Naive B cell (primary cell): ENCODE measurements at places on chromosomes 5 and 9.

DNA sequence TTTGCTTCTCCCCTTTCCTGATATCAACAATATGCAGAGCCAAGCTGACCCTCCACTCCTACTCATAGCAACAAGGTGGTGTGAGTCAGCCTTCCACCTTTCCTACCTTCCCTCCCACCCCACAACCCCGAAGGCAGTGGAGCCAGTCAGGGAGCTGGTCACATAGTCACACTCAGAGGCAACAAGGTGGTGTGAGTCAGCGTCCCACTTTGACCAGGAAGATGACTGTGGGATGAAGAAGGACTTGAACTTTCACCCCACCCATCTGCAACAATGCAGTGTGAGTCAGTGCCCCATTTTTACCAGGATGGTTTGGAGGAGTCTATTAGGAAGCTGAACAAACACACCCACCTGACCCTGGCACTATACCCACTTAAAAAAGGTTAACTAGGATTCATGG is 30.1 kb upstream of the ZNF782 start:
- H3K4me3 ChIP-seq: no peak overlapping the region
- no peak for DNase-seq
- H3K4me1 ChIP-seq: peaks cover 7% of the 10 kb centered on the region
- H3K27me3 ChIP-seq: no peaks in the 10 kb centered on the region
- H3K27ac ChIP-seq: no peak overlapping the region

GRCh38 chr9:130227833-130228232 is 37.7 kb upstream of the HMCN2 start:
- peaks cover 1% of the 10 kb centered on the region for H3K27me3 ChIP-seq
- H3K36me3 ChIP-seq: no peaks in the 10 kb centered on the region
- no peak overlapping the region for H3K27ac ChIP-seq
- no peak overlapping the region for H3K4me3 ChIP-seq
- no peaks in the 10 kb centered on the region for H3K4me1 ChIP-seq

- no peaks in the 10 kb centered on the region for H3K27me3 ChIP-seq
- no peaks in the 10 kb centered on the region for H3K36me3 ChIP-seq
- H3K27ac ChIP-seq: no peak overlapping the region
- DNase-seq: no peak
- H3K4me1 ChIP-seq: no peaks in the 10 kb centered on the region
- H3K4me3 ChIP-seq: no peak overlapping the region
Observed at GRCh38 chr5:8230868-8231267, 361.9 kb downstream of the MTRR start.

GRCh38 chr5:100950985-100951384 is 47.9 kb upstream of the ST8SIA4 start:
- H3K27ac ChIP-seq: no peak overlapping the region
- DNase-seq: no peak
- H3K36me3 ChIP-seq: peaks cover 6% of the 10 kb centered on the region
- no peaks in the 10 kb centered on the region for H3K4me1 ChIP-seq
- no peaks in the 10 kb centered on the region for H3K27me3 ChIP-seq

DNA sequence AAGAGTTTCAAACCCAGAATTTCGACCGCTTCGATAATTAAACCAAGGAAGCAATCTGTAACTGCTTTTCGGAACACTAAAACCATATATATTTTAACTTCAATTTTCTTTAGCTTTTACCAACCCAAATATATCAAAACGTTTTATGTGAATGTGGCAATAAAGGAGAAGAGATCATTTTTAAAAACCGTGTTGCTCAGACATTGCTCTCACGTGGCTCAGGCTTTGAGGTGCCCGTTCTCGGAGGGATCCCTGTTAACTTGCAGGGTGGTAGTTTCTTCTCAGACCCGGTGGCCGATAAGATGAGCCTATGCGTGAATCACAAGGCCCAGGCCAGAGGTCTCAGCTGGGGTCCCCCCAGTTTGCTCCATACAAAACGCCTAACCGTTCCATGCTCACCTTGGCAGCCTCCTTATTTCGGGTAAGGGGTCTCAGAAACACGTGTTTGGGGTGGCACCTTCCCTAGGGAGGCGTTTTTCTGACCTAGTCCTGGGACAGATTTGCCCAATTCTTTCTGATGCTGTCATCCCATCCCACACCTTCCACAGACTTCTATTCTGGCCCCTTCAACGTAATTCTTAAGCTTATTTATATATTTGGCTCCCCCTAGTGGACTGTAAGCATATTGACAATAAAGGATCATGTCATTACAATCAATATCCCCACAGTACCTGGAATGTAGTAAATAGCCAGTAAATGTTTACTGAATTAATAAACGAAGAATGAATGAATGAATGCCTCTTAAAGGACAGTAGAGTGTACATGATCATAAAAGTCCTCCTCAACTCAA is 48.1 kb downstream of the THBS4 start:
- no peaks in the 10 kb centered on the region for H3K36me3 ChIP-seq
- H3K4me1 ChIP-seq: peaks cover 4% of the 10 kb centered on the region
- H3K27me3 ChIP-seq: no peaks in the 10 kb centered on the region

DNA sequence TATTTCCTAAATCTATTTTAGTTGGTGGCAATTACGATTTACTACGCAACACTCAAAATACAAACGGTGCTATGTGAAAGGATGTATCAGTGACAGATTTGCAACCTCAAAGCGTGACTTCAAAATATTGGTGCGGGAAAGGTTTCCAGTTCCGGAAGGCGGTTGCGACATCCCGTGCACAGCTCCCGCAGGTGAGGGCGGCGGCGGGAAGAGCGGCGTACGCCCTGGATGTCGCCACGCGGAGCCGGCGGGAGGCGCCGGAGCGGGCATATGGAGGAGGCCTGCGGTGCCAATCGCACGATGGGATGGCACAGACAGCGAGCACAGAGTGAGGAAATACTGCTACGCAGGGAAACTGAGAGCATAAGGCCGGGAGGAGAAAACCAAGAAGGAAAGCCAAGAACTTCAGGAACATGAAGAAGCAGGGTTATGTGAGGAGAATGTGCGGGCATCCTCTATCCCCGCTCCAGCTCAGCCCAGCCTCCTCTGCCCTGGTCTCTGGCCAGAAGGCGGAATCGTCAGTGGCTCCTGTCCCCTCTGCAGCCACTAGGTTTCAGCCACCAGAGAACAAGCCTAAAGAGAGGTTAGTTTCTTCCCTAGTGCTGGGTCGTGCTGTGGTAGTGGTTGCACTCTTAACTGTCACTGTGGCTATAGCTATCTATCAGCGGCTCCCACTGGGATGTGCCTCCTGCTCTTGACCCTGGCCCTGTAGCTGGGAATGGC is 378.1 kb upstream of the TLE4 start:
- no peaks in the 10 kb centered on the region for H3K36me3 ChIP-seq
- DNase-seq: no peak
- no peaks in the 10 kb centered on the region for H3K4me1 ChIP-seq
- no peak overlapping the region for H3K4me3 ChIP-seq
